GM12878 (cell line): ENCODE measurements at places on chromosomes 6 and 20. TPM values are rescaled to one million over a fixed set of nuclear protein-coding genes. Genes with fewer than 3 reads are reported as not detected.
A peak's percentile ranks its signal among the peaks of the same experiment; 100 is the strongest.

GRCh38 chr6:33665957-33666356 is 44.8 kb downstream of the ITPR3 start:
- no peak for DNase-seq
- no peak overlapping the region for H3K4me3 ChIP-seq
- no peaks in the 10 kb centered on the region for H3K4me1 ChIP-seq

GRCh38 chr6:138250053-138250452 is 31.8 kb upstream of the PBOV1 start:
- no peaks in the 10 kb centered on the region for H3K4me1 ChIP-seq
- H3K27ac ChIP-seq = no peak overlapping the region
- DNase-seq = no peak
- no peak overlapping the region for H3K4me3 ChIP-seq

The ANKRD66 gene
- not detected in 2 replicates for polyA plus RNA-seq

The TTK gene
- 41.4 and 45.5 TPM in 2 replicates for polyA plus RNA-seq

The RCAN2 gene
- 0.06 TPM in 1 of 2 replicates, not detected in the other for polyA plus RNA-seq

- H3K27me3 ChIP-seq = no peaks in the 10 kb centered on the region
- H3K4me3 ChIP-seq = no peak overlapping the region
- DNase-seq = no peak
These were observed 44.1 kb downstream of the TXNDC5 start for GRCh38 chr6:7866526-7866925.

DNA sequence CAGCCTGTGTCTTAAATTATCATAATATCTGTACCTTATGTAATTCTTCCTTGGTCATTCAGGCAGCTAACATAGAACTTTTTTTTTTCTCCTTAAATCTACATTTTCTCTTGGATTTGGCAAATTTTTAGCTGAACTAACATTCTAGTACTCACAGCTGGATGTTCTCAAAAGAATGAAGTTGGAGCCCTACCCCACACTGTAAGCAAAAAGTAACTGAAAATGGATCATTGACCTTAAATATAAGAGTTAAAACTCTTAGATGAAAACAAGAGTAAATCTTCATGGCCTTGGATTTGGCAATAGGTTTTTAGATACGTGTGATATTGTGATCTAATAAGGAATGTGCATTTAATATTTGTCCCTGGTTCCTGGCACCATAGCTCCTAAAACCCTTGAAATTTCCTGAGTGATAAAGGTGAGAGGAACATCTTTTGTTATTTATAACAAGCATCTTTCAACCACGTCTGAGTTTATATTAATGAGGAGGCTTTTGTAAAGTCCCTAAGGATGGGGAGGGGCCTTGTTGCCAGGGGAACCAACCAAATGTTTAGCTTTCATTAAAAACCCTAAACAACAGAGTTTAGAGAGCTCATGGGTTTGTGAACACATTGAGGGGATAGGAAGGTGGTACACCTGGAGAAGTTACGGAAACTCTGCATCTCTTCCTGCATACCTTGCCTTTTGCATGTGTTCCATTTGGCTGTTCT is 106.1 kb upstream of the ADGRF4 start:
- no peaks in the 10 kb centered on the region for H3K4me1 ChIP-seq
- H3K27ac ChIP-seq = no peak overlapping the region
- H3K4me3 ChIP-seq = no peak overlapping the region
- no peaks in the 10 kb centered on the region for H3K27me3 ChIP-seq
- DNase-seq = no peak

GRCh38 chr6:87791982-87792381 is 89.9 kb upstream of the AKIRIN2 start:
- H3K27ac ChIP-seq = no peak overlapping the region
- H3K27me3 ChIP-seq = no peaks in the 10 kb centered on the region
- H3K4me3 ChIP-seq = no peak overlapping the region
- no peaks in the 10 kb centered on the region for H3K36me3 ChIP-seq

DNA sequence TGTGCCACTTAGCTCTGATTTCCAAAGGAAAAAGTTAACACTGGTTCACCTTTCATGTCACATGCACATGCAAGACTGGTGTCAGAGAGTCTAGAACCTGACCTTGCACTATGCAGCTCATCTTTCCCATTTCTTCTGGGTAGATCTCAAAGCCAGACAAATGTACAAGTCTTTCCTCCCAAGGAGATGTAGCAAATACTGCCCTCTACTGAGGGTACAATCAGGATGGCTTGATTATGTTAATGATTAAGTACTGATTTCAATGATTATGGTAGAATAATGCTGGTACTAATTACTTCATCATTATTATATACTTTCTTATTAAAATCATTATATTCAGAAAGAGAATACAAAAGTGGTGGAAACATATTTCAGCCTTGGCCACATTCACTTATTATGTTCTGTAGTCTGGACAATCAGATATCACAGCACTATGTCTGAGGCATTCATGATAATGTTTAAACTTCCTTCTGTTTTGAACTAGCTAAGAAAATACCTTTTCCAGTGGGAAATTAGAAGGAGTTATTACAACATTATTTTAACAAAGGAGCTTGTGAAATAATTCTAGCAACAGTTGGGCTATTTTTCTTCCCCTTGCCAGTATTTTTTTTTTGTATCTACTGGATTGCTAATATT is 68.5 kb upstream of the FOXO3 start:
- no peak overlapping the region for H3K4me3 ChIP-seq
- H3K4me1 ChIP-seq = no peaks in the 10 kb centered on the region
- no peak for DNase-seq

GRCh38 chr20:31722257-31723068 is at the start of gene BCL2L1:
TSS of gene BCL2L1 (minus strand) at chr20:31722868. CDS start at chr20:31722218, 650 bp downstream.
- peaks cover 22% of the 10 kb centered on the region for H3K4me1 ChIP-seq
- H3K4me3 ChIP-seq = peak within 1 kb of the TSS; percentile 77
- DNase-seq = no peak
- H3K27me3 ChIP-seq = no peaks in the 10 kb centered on the region

DNA sequence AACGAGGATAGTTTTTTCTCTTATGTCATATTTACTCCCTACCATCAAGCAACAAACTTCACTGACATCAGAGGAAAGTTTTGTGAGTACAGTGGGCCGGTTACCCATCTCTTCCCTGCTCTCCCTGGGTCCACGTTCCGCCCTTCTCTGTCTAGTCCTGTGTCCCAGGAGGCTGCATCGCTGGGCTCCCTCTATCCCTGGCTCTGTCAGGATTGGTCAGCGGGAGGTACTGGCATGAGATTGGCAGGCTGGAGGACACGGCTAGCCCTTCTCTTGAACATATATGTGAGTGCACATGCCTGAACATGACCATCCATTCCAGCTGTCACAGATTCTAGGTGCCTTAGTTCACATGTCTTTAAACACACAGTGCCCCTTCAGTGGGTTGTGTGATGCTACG is 30.3 kb upstream of the TMEM181 start:
- H3K27ac ChIP-seq = no peak overlapping the region
- H3K4me1 ChIP-seq = no peaks in the 10 kb centered on the region
- H3K36me3 ChIP-seq = no peaks in the 10 kb centered on the region
- no peak for DNase-seq
- H3K27me3 ChIP-seq = no peaks in the 10 kb centered on the region
- H3K4me3 ChIP-seq = no peak overlapping the region

GRCh38 chr6:156778454-156779205 is 1.5 kb downstream of the ARID1B start:
- no peaks in the 10 kb centered on the region for H3K27me3 ChIP-seq
- no peaks in the 10 kb centered on the region for H3K36me3 ChIP-seq
- peak overlapping the region; percentile 89 for H3K4me3 ChIP-seq
- no peak for DNase-seq
- H3K4me1 ChIP-seq = peaks cover 19% of the 10 kb centered on the region

- no peaks in the 10 kb centered on the region for H3K36me3 ChIP-seq
- peaks cover 6% of the 10 kb centered on the region for H3K4me1 ChIP-seq
- DNase-seq = no peak
- peaks cover 2% of the 10 kb centered on the region for H3K27me3 ChIP-seq
- H3K4me3 ChIP-seq = no peak overlapping the region
- no peak overlapping the region for H3K27ac ChIP-seq
These were observed 90.6 kb upstream of the CD83 start for GRCh38 chr6:14026831-14027539.

DNA sequence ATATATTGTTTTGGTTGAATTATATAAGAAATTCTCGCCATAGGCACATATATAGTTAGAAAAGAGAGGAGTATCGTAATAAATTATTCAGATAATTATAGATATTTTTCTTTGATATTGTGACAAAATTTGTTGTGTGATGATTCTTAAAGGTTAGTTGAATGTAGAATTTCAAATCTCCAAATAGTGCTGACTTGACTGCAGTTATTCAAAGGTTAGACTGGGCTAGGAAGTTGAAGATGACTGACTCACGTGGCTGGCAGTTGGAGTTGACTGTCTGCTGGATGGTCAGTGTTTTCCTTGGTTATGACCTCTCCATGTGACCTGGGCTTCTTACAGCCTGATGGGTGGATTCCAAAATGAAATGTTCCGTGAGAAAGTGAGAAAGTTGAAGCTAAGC is 55.3 kb downstream of the FLRT3 start:
- DNase-seq = no peak
- no peak overlapping the region for H3K27ac ChIP-seq
- no peaks in the 10 kb centered on the region for H3K27me3 ChIP-seq
- H3K36me3 ChIP-seq = no peaks in the 10 kb centered on the region
- H3K4me3 ChIP-seq = no peak overlapping the region

The TMEM151B gene
- polyA plus RNA-seq = 0.05 TPM in 1 of 2 replicates, not detected in the other

The SIRPG gene
- polyA plus RNA-seq = 2.1 and 4.0 TPM in 2 replicates

DNA sequence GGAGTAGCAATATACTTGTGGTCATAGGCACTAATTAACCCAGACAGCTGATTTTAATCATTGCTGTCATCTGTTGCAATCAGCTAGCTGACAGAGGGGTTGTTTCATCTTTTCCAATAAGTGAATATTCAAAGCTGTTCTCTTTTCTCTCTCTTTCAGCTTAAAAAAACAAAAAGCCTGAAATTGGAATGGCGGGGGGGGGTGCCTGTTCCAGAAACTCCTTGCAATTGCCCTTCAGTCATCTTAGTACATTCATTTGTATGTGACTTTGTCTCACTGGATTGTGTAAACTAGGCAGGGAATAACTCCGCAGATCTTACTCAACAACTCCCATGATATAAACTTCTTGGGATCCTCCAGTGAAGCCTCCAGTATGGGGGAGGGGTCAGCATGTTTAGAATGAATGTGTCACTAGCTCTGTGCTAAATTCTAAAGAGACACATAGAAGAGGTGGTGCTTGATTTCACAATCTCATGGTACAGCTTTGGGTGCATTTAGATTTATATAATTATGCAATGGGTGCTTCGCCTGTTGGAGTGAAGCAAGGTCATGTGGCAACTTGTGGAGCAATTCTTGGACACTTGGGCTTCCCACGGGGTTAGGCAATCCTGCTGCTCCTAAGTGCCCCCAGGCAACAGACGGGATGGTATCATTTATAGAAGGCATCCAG is 40.1 kb downstream of the SLC24A3 start:
- H3K4me3 ChIP-seq = no peak overlapping the region
- no peak for DNase-seq
- no peak overlapping the region for H3K27ac ChIP-seq

The USP49 gene
- 2.6 and 3.2 TPM in 2 replicates for polyA plus RNA-seq

The BMP6 gene
- 0.05 TPM in 1 of 2 replicates, not detected in the other for polyA plus RNA-seq

The VSX1 gene
- not detected in 2 replicates for polyA plus RNA-seq

GRCh38 chr20:8033151-8033841 is 13.7 kb upstream of the TMX4 start:
- no peak overlapping the region for H3K27ac ChIP-seq
- no peaks in the 10 kb centered on the region for H3K36me3 ChIP-seq
- no peak for DNase-seq
- no peaks in the 10 kb centered on the region for H3K4me1 ChIP-seq
- H3K4me3 ChIP-seq = no peak overlapping the region

DNA sequence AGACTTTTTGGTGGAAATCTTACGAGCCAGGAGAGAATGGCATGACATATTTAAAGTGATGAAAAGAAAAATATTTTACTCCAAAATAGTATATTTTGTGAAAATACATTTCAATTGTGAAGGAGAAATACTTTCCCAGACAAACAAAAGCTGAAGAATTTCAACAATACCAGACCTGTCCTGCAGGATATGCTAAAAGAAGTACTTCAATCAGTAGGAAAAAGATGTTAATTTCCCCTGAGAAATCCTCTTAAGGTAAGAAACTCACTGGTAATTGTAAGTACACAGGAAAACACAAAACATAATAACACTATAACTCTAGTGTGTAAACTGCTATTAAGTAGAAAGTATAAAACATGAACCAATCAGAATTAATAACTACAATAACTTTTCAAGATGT is 341.8 kb upstream of the GJE1 start:
- no peaks in the 10 kb centered on the region for H3K27me3 ChIP-seq
- no peak overlapping the region for H3K27ac ChIP-seq
- no peak for DNase-seq
- H3K4me3 ChIP-seq = no peak overlapping the region
- no peaks in the 10 kb centered on the region for H3K36me3 ChIP-seq

- DNase-seq = no peak
- no peaks in the 10 kb centered on the region for H3K36me3 ChIP-seq
- no peak overlapping the region for H3K27ac ChIP-seq
- no peak overlapping the region for H3K4me3 ChIP-seq
- no peaks in the 10 kb centered on the region; the same call in 1 of the 2 replicates for H3K4me1 ChIP-seq
- H3K27me3 ChIP-seq = no peaks in the 10 kb centered on the region
These were observed 145.7 kb downstream of the CFAP61 start for GRCh38 chr20:20198011-20198410.

GRCh38 chr20:57091748-57092111 is 174.7 kb downstream of the BMP7 start:
- no peak overlapping the region for H3K4me3 ChIP-seq

DNA sequence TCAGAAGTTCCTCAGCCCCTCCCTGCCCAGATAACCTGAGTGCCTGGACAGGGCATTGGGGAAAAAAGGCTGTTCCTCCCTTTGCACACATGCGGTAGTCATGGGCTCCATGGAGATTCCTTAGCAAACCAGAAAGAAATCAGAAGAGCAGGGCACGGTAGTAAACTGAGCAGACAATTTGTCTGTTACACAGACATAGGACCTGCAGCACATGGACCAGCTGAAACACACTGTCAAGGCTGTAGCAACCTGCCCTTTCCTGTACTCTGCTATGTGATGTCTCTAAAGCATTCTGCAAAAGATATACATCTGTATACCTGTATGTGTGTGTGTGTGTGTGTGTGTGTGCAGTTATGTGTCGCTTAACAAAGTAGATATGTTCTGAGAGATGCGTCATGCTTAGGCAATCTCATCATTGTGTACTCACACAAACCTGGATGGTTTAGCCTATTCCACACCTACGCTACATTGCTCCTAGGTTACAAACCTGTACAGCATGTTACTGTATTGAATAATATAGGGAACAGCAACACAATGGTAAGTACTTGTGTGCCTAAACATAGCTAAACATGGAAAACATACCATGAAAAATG is 44.4 kb upstream of the BMP5 start:
- H3K27me3 ChIP-seq = no peaks in the 10 kb centered on the region
- H3K36me3 ChIP-seq = no peaks in the 10 kb centered on the region
- H3K4me3 ChIP-seq = no peak overlapping the region
- no peaks in the 10 kb centered on the region for H3K4me1 ChIP-seq
- no peak for DNase-seq
